ENCODE measurements at places on chromosomes 4 and X.

DNA sequence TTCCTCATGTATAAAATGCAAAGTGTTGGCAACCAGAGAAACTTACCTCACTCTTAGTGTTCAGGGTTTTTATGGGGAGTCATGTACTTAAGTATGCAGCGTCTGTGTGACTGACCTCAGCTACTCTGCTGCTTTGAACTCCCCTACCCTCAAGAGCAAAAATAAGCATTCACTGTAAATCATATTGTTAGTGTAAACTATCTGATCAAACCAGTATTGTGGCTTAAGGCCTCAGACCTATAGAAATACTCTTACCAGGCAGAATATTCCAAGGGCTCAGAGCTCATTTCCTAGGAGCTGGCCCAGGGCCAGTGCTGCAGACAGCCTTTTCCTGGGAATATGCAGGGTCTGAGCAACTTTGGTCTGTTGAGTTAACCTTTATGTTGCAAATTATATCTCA lies 453.1 kb downstream of the CCSER1 start:
- no peak for DNase-seq

DNA sequence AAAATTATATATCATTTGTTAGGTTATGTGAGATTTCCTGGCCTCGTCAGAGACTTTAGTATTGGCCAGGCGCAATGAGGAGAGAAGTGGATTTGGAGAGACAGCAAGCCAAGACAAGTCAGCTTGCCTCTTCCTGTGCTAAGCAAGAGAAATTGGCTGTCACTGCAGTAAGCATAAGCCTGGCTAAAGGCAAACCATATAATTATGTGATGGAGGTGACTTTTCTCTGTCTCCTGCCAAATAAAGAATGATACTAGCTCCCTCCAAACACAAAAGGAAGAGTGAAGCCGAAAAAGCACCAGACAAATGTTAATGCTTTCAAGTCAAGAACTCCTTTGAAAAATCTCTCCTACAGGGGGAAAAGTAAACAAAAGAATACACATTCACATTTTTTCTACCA lies 2246.0 kb downstream of the ARAP2 start:
- no peak for DNase-seq

DNA sequence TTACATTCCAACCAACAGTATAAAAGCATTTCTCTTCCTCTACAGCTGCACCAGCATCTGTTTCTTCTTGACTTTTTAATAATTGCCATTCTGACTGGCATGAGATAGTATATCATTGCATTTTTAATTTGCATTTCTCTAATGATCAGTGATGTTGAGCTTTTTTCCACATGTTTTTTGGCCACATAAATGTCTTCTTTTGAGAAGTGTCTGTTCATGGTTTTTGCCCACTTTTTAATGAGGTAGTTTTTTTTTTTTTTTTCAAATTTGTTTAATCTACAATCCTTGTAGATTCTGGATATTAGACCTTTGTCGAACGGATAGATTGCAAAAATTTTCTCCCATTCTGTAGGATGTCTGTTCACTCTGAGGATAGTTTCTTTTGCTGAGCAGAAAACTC lies 39.5 kb upstream of the TBC1D19 start:
- DNase-seq = no peak

DNA sequence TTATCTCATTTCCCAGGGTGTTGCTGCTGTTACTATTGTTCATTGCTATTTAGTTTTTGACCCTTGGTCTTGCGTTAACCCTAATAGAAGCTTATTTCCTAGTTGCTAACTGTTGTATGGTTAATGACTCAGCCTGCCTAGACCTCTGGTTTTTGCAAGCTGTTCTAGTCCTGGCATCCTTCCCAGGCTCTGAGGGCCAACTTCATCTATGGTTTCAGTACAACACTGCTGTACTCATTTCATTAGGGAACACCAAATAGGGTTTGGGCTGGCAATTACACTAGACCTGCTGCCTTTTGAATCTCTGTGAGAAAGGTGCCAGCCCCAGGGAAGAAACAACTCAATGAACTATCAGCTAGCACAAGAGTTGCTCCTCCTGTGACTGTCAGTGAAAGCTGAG lies 59.6 kb downstream of the DCX start:
- DNase-seq = no peak

GRCh38 chr4:48786549-48786948 lies 6.5 kb upstream of the FRYL start:
- DNase-seq = no peak

DNA sequence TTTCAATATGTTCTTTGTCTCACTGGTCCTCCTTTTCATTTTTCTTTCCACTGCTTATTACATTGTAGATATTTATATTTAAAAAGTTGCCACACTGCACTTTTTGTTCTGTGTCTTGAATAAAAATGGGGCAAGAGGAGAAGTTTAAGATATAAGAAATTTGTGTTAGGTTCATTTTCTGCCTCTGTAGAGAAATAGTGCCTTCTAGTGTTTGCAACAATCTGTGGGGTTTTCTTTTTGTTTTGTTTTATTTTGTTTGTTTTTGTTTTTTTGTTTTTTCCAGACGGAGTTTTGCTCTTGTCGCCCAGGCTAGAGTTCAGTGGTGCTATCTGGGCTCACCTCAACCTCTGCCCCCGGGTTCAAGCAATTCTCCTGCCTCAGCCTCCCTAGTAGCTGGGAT lies 20.1 kb upstream of the SMIM14 start:
- DNase-seq = no peak

- no peak for DNase-seq
Observed at GRCh38 chrX:104697294-104697693, 131.3 kb downstream of the IL1RAPL2 start.

- no peak for DNase-seq
Observed at GRCh38 chr4:67355806-67356205, 189.5 kb downstream of the CENPC start.

GRCh38 chrX:96407501-96407900 lies 277.1 kb upstream of the DIAPH2 start:
- no peak for DNase-seq

- no peak for DNase-seq
Observed at GRCh38 chr4:38241541-38241940, 281.3 kb downstream of the PTTG2 start.

- DNase-seq = no peak
Observed at GRCh38 chrX:114267142-114267541, 316.7 kb upstream of the HTR2C start.

All from stimulated activated CD4-positive, alpha-beta T cell treated with anti-CD3 and anti-CD28 coated beads, Interleukin-15, amount 100 ng/mL, for 1 hour (primary cell).